ENCODE measurements at places on chromosomes 13 and 19. TPM values are rescaled to one million over a fixed set of nuclear protein-coding genes. Genes with fewer than 3 reads are reported as not detected.

ATP4B gene
- polyA plus RNA-seq, result 0.56 TPM

KLC3 gene
- polyA plus RNA-seq, result 0.60 TPM

CACNG7 gene
- polyA plus RNA-seq, result 0.15 TPM

ZNF14 gene
- 17.7 TPM for polyA plus RNA-seq

SLC17A7 gene
- polyA plus RNA-seq, result 0.29 TPM

KCNJ14 gene
- polyA plus RNA-seq, result 0.83 TPM

ANGPTL8 gene
- 0.56 TPM for polyA plus RNA-seq

KLK1 gene
- 2.1 TPM for polyA plus RNA-seq

ZNF429 gene
- polyA plus RNA-seq, result 29.6 TPM

FLT3LG gene
- 3.4 TPM for polyA plus RNA-seq

MED25 gene
- 76.8 TPM for polyA plus RNA-seq
